ENCODE measurements at places on chromosomes 6 and 20.

DNA sequence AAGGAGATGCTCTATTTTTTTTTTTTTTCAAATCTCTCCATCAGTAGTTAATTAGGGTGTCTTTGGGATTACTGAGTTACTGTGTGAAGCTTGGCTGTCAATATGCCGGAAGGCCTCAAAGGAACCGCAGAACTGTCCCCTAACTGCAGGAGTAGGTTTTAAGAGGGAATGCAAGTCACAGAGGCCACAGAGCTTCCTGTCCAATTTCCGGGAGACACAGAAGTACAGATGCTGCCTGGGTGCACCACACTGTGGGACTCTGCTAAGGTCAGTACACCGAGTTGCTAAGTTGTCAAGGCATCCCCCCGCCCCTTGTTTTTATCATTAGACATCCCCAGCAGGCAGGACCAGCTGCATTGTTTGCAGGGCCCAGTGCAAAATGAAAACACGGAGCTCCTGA lies 120.2 kb upstream of the RAB32 start:
- no peak for DNase-seq

GRCh38 chr20:37562695-37563480 lies 35.2 kb upstream of the BLCAP start:
- DNase-seq: no peak

- DNase-seq: no peak
Measured at GRCh38 chr6:3648724-3649123, 102.8 kb downstream of the PXDC1 start.

DNA sequence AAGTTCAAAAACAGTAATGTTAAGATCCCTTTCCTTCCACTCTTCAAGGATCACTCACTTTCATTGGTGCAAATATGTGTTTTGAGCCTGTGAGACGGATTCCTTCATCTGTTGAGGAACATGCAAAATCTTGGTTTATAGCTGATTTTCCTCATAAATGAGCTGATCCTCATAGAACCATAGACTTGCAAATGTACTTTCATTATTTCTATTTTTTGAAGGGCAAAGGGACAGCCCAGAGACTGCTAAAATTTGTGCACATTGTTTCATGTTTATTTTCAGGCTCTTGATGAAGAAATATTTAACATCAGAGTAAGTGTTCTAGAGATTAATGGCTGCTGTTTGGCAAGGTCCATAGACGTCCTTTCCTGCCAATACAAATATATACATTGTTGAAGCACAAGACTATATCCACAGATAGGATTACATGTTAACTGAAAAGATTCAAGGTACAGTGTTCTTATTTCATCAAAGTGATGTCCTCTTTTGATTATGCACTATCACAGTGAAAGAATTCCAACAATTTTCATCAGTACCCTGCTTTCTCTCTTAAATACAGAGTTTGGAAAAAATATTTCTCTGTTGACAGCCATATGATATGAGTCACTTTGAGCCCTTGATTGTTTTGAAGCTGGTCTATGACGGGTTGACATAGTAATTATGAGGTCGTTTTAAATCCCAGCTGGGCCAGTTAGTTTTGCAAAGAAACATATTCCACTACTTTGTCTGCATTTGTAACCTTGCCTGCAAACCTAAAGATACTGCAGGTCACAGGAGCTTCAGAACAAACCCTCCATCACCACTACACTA lies 95.7 kb downstream of the FILIP1 start:
- no peak for DNase-seq

DNA sequence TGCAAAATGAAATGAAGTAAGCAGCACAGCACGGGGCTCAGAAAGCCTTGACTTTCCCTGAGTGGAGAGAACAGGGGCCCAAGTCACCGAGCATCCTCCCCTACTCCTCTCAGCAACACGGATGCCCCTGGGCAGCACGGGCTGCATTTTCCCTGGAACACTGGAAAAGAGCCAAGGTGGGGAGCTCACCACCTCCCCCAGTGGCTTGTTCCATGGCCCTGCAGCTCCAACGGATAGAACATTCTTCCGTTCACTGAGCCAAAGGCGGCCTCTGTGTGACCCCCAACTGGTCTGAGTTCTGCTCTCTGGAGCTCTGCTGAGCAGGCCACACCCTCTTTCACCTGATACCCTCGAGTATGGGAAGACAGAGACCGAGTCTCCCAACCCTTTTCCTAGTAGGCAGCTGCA lies 20.8 kb upstream of the EMILIN3 start:
- DNase-seq: no peak

DNA sequence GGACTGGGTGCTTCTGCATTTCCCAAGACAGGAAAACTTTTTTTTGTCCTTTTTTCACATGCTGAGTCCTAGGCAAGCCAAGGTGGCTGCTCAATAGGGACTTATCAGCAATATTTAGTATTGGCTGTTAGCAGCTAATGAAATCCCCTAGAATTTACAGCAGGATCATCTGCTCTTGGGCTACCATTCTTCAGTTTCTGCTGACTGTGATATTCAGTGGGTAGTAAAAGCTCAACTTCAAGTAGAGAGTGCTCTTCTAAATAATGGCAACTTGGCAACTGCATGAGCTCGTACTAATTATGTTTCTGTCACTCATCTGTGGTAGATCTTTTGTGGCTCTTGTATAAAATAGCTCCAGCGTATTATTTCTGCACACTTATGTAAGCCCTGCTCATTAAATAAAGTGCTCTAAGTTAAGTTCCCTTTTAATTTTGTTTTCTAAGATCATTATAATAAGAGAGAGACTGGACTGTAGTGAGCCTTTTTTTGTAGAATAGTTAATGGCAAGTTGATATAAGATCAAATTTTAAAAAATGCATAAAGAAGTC lies 110.3 kb downstream of the SLC35F1 start:
- no peak for DNase-seq

GRCh38 chr6:112839525-112839961 lies 492.4 kb downstream of the RFPL4B start:
- DNase-seq: no peak

- no peak for DNase-seq
Measured at GRCh38 chr6:28858963-28859362, 64.8 kb downstream of the TRIM27 start.

DNA sequence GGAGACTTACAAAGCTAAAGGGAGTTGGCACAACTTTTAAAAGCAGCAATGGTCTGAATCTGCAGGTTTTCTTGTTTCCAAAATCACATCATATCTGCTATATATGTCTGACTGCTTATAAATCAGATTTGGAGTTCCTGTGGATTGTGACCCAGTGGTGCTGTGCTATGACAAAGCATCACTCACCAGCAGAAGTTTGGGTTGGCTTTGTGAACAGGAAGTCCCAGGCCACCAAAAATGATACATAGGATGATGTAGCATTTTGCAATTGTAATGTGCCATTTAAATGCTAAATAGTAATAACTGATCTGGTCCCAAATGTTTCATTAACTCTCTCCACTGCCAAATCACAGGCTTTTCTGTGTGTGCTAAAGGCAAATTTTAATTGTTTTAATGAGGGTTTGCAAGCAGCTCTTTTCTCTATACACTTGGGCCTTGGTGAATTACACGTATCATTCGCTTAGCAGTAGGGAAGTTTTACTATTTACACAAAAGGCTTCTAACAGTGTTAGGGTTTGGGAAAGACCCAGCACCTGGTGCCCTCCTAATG lies 60.8 kb downstream of the SYNDIG1 start:
- no peak for DNase-seq

DNA sequence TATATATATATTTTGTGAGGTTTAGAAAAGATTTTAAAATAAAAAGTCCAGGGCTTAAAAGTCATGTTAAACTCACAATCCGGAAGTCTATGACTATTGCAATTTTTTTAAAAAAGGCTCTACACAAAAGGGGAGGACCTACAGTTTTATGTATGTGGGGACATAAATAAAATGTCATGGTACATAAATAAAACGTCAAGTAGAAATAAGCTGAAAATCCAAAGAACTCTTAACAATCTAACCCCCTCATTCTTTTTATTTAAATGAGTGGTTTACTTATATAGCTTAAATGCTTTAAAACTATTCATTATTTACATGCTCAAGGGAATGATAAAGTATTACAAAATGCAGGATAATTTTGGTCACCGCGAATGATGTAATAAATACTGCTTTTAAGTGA lies 36.2 kb downstream of the STX7 start:
- no peak for DNase-seq

DNA sequence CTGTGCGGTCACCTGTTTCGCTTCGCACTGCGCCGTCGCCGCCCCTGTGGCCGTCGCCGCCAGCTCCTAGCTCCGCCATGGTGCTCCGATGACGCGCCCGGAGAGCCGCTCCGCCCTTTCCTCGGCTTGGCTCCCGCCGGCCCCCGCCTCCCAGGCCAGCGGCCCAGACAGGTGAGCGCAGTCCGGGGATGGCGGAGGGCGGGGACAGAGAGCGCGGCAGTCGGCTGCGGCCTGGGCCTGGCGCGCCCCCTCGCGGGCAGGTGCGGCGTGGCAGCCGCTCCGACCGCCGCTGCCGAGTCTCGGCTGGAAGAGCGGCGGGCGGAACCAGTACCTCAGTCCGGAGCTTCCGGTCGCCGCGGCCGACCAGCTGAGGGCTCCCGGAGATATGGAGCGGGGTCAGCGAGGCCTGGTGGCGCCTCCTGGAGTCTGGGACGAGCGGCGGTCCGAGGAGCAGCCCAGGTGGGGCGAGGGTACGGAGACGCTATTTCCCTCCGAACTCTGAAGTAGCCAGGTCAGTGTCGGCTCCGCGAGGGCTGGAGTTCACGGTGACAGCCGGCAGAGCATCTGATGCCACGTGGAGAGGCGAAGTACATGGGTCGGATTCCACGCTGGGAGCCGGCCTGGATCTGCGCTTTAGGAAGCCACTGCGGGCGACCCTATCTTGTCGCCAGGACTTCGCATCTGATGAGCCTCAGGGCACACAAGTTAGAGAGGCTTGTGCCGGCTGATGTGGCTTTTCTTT lies at the start of gene MAP7:
Gene MAP7, minus strand, starts transcription at position 93 of the 742 bp plus-strand sequence. Its CDS starts 14 bp downstream, at position 79.
- DNase-seq: peak; percentile 36

DNA sequence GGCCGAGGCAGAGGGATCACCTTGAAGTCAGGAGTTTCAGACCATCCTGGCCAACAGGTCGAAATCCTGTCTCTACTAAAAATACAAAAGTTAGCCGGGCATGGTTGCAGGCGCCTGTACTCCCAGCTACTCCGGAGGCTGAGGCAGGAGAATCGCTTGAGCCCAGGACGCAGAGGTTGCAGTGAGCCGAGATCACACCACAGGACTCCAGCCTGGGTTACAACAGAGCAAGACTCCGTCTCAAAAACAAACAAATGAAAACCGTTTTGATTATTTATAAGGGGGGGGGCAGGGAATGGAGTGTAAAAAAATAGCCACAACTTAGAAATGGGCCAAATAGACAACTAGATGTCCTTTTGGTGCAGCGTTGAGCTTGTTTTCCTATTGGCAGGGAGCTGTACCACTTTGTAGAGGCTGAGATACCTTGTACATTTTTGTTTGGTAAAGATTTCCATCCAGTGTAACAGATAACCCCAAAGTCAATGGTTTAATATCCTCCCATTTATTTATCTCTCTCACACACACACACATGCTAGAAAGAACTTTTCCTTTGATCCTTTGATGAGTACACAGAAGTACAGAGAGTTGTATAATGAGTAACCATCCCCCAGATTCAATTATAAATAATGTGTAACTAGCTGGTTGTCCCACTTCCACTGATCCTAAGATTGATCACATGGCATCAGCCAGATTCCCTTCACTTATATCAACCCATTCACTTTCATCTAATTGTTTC lies 477.5 kb downstream of the PRKN start:
- no peak for DNase-seq

GRCh38 chr6:72704979-72705378 lies 83.1 kb downstream of the KCNQ5 start:
- no peak for DNase-seq

DNA sequence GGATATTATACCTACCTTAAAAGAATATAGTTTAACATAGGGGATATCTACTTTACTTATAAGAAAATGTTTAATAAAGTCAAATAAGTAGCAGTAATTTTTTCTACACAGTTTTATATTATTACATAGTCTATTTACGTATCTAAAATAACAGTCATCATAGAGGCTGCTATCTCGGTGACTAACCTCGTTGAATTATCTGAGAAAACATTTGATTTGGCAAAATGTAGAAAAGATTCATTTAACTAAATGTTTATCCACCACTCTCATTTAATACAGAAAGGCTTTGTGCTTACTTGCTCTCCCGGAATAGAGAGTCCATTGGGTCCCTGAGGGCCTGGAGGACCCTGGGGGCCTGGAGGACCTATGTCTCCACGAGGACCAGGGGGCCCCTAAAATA lies 103.6 kb downstream of the COL12A1 start:
- DNase-seq: no peak

DNA sequence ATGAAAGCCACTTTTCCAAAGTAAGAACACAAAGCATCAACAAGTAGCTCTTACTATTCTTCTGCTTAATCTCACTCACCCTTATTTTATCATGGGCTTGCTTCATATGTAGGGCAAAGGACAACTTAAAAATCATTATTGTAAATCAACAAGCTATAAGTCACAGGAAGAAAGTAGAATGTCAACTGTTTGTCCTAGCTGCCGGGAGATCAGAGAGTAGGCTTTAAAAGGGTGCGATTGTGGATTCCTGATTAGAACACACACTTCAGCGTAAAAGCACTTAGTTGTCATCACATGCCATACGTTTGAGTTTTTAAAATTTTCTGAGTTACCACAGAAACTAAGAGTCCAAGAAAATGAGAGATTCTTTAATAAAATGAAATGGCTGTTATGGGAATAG lies 44.4 kb upstream of the NHSL1 start:
- DNase-seq: no peak

- DNase-seq: no peak
Measured at GRCh38 chr20:58666702-58667101, 15.6 kb downstream of the STX16 start.

GRCh38 chr20:15476186-15476585 lies 1097.1 kb downstream of the KIF16B start:
- no peak for DNase-seq

GRCh38 chr6:16651871-16652270 lies 109.4 kb downstream of the ATXN1 start:
- DNase-seq: no peak

DNA sequence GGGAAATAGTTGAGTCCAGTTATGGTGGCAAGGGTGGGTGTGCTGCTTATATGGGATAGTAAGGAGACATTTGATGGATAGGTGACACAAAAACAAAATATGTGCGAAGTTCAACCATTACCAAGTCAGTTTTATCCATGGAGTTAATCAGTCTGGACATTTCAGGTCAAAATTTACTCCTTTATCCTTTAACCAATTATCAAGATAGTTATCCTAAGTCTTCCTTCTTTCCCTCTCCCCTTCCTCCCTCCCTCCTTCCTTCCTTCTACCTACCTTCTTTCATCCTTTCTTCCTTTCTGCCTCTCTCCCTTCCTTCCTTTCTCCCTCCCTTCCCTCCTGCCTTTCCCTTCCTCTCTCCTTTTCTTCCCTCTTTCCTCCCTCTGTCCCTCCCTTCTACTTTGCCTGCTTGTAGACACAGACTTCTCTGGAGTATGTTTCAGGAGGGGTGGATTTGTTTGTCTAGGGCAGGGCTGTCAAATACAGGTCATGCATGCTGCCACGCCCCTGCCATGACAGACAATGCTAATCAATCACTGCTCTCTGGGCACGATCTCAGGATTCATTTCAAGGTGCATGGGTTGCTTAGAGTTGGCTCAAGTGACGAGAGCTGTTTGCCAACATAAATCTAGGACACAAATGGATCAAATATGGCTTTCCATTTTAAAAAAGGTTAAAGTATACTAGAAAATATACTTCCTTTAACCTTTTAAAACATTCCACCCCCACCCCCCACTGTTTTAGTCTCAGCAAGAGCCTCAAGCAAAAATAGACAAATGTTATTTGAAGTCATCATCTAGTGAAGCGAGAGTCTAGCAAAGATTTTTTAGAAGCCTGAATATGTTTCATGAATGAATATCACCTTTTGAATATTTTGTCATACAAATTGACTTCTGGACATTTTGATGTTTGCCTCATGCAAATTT lies 281.6 kb upstream of the CITED2 start:
- DNase-seq: no peak
